ENCODE measurements at places on chromosomes 11 and 22. TPM values are rescaled to one million over a fixed set of nuclear protein-coding genes. Genes with fewer than 3 reads are reported as not detected.
A peak's percentile ranks its signal among the peaks of the same experiment; 100 is the strongest.

DNA sequence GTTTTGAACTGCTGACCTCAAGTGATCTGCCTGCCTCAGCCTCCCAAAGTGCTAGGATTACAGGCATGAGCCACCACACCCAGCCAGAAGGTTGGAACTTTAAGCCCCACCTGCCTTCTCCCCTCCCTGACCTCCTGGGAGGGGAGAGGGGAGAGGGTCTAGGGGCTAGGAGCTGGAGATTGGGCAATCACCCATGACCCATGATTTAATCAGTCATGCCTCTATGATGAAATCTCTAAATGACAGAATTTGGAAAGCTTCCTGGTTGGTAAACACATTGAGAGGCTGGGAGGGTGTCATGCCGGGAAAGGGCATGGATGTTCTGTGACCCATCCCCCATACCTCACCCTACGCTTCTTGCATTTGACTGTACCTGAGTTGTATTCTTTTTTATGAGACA is 17.1 kb upstream of the TFIP11 start:
- DNase-seq, result no peak

DNA sequence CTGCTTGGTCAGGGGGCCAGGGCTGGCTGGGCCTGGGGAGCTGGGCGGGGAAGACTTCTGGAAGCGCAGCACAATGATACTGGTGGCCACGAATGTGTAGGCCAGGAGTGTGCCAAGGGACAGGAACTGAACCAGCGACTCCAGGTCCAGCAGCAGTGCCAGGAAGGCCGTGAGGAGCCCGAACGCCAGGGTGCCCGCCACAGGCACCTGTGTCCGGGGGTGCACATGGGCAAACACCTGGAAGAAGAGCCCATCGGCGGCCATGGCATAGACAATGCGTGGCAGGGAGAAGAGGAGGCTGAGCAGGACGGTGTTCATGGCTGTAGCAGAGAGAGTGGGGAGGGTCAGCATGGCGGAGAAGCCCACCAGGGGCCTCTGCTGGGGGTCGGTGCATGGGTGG is 2.3 kb downstream of the SLC7A4 start:
- no peak for DNase-seq

DNA sequence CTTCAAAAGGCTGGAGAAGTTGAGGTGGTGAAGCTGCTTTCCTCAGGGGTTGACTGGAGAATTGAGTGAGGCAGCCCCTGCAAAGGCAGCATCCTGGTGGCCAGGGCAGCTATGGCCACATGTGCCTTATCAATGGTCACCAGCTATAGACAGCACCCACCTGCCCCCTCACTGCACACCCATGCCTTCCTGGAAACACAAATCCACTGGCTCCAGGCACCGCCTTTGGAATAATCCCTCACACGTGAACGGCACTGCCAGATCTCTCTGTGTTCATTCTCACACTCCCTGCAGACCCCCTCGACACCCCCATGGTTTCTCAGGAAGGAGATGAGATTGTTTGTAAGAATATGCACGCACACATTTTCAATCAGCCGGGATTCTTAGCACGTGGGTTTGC is 1297.8 kb downstream of the TBC1D22A start:
- no peak for DNase-seq

DNA sequence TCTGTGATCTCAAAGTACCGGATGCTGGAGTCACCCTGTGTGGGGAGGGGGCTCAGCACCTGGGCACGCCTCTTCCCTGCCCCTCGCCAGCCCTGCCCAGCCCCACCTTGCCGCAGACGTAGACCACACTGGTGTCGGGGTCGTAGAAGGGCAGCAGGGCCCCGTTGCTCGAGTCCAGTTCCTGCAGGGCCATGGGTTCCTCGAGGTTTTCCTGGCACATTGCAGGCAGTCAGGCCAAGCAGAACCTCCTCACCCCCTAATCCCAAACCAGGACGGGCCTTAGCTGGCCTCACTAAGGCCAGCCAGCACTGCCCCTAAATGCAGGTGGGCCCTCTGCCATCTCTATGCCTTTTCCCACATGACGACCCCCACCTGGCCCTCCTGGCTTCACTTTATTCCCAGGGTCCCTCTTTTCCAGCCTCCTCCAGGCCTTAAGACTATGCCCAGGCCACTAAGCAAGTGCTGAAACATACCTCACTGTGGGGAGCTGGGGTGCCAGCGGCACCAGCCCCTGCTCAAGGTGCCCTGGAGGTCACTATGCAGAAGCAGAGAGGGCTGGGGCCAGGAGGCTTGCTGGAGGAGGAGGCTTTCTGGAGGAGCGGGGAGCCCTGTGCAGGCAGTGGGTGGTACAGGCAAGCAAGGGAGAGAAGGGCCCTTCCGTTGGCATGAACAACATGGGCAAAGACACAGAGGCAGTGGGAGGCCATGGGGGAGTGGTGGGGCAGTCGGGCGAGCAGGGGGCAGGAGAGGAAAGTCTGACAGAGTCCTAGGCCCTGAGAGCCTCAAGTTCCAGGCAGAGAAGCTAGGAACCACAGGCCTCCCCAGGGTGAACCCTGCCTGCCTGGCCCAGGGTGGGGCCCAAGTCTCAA is 2.8 kb downstream of the CORO1B start:
- no peak for DNase-seq

DNA sequence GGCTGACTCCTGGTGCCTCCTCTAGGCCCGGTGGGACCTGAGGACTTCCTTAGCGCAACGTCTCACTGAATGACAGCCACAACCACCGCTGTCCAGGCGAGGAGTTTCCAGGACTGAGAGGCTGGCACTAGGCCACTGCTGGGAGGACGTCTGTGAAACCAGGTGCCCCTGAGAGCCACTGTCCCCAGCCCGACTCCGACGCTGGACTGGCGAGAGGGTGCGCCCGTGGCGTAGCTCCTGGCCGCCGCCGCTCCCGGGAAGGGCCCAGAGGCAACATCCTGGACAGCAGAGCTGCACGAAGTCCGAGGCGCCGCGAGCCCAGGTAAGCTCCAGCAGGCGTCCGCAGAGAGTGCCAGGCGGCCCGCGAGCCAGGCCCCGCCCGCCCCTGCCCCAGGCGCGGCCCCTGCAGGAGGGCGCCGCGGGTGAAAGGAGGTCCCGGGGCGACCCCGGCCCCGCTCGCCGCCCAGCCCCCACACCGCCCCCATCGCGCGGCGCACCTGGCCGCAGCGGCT is 525 bp downstream of the DGCR2 start:
- peak; percentile 28 for DNase-seq

GRCh38 chr11:72232260-72233055 is 7.9 kb downstream of the INPPL1 start:
- no peak for DNase-seq

- no peak for DNase-seq
Measured at GRCh38 chr11:125942771-125943428, 2.9 kb upstream of the VSIG10L2 start.

DNA sequence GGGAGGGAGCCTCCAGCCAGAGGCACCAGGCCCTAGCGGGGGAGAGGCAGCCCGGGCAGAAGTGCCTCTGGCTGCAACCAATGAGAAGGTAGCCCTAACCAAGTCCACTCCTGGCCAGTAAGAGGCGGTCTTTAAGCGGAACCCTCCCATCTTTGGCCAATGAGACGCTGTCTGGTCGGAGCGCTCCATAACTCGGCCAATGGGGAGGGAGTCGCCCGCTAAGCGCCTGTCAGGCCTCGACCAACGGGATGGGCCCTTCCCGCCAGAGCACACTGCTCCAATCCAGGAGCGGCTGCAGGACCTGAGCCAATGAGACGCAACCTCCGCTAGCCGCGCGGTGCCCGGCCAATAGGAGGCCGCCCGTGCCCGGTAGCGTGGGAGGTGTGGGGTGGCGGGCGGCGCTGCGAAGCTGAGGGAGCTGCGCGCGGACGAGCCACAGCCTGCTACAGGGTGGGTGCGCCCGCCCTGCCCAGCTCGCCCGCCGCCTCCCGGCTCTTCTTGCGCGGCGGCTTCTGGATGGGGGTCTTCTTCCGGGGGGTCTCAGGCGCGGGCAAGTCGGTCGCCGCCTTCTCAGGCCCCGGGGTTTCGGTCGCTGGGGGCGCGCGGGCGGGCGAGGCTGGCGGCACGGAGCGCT is 12.6 kb downstream of the SCARF2 start:
- no peak for DNase-seq

DNA sequence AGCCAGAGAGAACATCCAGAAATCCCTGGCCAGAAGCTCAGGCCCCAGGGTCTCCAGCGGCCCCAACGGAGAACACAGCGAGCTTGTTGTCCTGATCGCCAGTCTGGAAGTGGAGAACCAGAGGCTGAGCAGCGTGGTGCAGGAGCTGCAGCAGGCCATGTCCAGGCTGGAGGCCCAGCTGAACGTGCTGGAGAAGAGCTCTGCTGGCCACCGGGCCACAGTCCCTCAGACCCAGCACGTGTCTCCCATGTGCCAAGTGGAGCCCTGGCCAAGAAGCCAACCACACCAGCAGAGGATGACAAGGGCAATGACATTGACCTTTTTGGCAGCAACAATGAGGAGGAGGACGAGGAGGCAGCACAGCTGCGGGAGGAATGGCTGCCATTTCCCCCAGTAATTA is 20.6 kb upstream of the SCGB1D1 start:
- DNase-seq, result no peak

DNA sequence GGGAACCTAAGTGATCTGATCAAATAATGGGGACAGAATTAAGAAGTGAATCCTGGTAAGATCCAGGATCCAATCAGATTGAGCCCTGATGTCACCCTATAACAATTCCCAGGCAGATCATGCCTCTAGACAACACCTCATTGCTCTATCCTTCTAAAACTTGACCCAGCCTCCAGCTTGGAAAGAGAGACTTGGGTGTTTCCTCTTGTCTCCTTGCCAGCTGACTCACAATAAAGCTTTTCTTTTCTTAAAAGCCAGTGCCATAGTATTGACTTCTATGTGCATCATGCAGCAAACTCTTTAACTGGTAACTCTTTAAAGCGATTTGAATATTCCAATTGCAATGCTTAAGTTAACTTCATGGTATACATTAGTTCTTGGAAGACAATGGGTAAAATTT is 109.6 kb upstream of the CHORDC1 start:
- DNase-seq, result peak; percentile 77

DNA sequence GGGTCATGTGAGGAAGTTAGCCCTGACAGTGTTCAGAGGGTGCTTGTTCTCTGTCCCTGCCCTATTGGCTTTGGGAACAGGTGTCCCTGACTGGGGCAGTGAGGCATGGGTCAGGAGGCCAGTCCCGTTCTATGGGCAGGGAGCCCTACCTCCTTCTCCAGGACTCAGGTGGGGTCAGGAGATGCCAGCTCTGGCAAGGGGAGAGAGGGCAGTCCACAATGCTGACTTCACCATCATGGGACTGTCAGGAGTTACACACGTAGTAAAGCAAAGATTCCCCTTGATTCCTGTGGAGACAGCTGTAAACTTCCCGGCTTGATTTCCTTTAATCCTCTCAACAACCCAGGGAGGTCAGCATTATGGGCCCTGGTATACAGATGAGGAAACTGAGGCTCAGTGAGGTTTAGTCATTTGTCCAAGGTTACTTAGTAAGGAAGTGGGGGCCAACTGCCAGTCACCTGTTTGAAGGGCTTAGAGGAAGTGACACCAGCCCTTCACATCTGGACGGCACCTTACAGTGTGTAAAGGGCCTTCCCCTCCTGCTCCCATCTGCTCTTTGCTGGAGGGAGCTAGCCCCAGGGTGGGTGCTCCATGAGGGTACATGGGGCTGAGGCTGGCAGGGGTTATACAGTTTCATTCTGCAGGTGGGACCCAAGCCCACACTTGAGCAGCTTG is 11.9 kb downstream of the MICALL1 start:
- DNase-seq, result no peak

- peak; percentile 80 for DNase-seq
Measured at GRCh38 chr11:121688055-121688491, 235.3 kb upstream of the SORL1-AS1 start.

DNA sequence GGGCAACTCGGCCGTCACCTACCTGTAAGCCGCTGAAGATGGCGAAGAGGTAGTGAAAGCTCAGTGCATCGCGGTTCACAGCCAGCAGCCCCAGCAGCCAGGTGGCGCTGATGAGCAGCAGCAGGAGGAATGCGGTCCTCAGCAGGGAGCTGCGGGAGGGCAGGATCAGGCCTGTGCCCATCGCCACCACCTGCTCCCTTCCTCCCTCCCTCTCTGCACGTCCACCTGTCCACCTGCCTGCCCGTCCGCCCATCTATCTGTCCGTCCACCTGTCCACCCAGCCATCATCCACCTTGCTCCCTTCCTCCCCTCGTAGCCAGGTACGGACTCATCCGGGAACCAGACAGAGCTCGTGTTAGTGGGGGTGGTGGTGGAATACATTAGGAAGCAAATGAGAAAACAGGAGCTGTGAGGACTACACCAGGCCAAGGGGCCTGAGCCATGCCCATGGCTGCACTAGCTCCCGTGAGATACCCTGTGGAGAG is 32.2 kb downstream of the TRMU start:
- DNase-seq, result peak; percentile 52

- DNase-seq, result no peak
Measured at GRCh38 chr11:72373163-72373562, 61.2 kb downstream of the CLPB start.

DNA sequence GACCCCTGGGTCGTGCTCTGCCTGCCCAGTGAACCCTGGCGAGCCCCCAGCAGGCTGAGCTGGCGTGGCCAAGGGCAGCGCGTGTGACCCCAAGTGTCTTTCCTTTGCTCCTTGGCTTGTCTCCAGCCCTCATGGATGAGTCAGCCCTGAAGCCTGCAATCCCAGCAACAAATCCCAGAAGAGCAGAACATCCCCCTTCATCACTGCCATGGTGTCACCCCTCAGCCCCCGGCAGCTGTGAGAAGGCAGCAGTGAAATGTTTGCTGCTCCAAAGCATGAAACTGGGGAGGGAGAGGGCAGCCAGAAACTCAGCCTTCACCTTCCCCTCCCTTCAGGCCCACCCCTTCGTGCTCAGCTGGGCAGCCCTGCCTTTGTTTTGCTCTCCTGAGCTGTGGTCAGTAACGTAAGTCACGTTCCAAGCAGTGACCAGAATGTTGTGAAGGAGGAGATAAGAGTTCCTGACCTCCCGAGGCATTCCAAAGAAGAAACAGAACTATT is 29.8 kb downstream of the ADAMTS15 start:
- DNase-seq, result peak; percentile 81

DNA sequence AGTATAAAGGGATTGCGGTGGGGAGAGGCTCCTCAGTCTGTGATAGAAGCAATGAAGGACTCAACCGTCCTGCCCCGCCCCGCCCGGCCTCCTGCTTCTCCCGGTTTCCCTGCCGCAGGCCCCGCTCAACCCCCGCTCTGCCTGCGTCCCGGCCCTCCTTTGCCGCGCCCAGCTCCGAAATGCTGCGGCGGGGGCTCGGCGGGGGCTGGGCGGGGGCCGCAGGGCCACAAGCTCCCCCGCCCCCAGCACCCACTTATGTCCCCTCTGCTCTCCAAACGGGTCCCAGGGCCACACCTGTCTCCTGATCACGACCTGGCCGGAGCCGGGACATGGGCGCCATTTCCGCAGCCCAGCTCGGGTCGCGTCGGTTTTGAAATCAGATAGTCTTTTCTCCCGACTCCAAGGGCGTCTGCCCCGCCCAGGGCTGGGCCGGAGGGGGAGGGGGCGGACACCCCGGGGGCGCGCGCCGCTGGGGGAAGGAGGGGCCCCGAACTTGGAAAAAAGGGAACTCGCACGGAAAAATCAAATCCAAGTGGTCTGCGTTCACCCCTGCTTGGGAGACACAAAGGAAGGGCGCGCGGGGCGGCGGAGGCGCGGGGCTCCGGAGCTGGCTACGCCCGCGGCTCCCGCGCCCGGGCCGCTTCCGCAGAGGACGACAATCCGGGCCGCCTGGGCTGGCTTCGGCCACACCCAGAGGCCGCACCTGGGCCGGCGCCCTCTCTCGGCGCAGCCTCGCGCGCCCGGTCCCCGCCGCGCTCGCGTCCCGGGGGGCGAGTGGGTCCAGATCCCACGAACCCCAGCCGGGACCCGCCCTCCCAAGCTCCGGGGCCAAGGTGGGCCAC is 70.6 kb upstream of the EP300 start:
- no peak for DNase-seq

The BARX2 gene
- total RNA-seq, result not detected

The MS4A5 gene
- not detected for total RNA-seq

The PLEKHA7 gene
- 1.3 TPM for total RNA-seq

The NCR3LG1 gene
- 0.53 TPM for total RNA-seq

The LDHAL6A gene
- total RNA-seq, result not detected

The OR5J2 gene
- not detected for total RNA-seq

All from HT1080 (cell line).